ENCODE measurements at places on chromosomes 13 and 19.

DNA sequence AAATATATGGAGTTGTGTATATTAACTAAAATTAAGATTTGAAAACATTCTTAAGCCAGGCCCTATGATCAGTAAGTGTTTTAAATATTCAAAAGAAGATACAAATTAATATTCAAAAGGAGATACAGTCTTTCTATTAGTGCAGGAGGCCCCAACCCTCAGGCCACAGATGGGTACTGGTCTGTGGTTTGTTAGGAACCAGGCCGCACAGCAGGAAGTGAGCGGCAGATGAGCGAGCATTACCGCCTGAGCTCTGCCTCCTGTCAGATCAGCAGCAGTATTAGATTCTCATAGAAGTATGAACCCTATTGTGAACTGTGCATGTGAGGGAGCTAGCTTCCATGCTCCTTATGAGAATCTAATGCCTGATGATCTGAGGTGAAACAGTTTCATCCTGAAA lies 232.9 kb downstream of the FOXO1 start:
- DNase-seq = no peak

DNA sequence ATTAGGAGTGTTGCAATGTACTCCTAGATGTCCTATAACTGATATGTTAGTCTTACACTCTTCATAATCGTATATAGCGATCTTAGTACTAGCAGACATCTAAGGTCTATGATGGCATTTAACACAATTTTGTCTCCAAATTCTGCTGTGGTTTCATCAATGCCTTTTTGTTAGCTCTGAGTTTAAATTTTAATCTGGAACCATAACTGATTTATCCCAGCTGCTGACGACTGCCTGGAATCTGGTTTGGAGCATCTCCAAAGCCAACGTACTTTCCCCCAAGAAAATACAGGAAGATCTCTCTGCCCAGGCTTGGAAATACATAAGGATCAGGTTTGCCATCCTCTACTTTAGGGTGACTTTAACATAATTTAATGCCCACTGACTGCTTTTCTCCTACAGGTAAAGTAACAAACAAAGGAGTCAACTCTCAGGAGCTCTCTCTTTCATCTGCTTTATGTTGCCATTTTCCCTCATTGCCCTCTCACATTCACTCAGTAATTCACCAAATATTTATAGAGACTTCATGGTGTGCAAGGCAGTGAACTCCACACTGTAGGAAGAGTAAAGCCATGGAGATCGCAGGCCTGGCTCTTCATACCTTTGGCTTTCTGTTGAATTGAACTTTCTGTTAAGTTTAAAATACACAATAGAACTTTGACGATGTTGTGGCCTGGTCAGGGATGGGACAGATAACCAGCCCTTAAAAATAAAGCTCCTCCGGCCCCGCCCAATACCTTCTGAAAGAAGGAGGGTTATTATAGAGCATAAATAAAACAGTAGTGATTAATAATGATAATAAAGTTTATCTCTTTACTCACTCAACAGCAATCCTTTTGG lies 23.3 kb upstream of the SPART start:
- no peak for DNase-seq

DNA sequence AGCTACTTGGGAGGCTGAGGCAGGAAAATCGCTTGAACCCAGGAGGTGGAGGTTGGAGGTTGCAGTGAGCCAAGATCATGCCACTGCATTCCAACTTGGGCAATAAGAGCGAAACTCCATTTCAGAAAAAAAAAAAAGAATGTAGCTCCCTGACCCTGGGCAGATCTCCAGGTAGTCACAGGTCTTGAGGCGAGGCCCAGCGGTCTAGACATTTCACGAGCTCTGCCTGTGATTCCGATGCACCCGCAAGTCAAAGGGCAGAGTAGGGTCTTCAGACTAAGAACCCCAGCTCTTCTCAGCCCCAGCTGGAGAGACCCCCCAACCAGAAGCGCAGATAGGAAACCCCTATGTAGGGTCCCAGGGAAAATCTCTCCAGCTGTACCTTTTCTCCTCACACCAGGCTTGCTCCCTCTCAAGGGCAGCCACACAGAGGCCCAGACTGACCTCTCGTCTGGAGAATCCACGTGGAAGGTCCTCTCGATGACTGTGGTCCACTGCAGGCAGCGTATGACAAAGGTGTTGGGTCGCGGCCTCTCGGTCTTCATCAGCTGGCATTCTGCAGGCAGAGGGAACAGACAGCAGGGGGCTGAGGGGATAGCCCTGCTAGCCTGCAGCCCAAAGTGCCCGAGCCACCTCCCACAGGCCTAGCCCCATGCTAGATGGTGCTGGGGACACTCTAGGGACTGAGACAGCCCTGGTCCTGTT lies 28.4 kb upstream of the CCNP start:
- DNase-seq = no peak

GRCh38 chr19:37966662-37967231 lies 59.7 kb downstream of the SIPA1L3 start:
- no peak for DNase-seq

- DNase-seq = no peak
Observed at GRCh38 chr13:32247887-32248286, 67.3 kb downstream of the ZAR1L start.

GRCh38 chr19:42188665-42189064 lies 28.8 kb downstream of the DEDD2 start:
- DNase-seq = no peak

GRCh38 chr13:98761986-98762616 lies 9.6 kb upstream of the SLC15A1 start:
- no peak for DNase-seq

- DNase-seq = no peak
Observed at GRCh38 chr13:70107498-70108281, at the start of gene ATXN8OS. Gene ATXN8OS (plus strand): TSS chr13:70107826.

- peak; percentile 41 for DNase-seq
Observed at GRCh38 chr19:46296722-46297461, at the start of gene HIF3A. Gene HIF3A (plus strand): TSS chr19:46297042. CDS start chr19:46297077, 35 bp downstream.

DNA sequence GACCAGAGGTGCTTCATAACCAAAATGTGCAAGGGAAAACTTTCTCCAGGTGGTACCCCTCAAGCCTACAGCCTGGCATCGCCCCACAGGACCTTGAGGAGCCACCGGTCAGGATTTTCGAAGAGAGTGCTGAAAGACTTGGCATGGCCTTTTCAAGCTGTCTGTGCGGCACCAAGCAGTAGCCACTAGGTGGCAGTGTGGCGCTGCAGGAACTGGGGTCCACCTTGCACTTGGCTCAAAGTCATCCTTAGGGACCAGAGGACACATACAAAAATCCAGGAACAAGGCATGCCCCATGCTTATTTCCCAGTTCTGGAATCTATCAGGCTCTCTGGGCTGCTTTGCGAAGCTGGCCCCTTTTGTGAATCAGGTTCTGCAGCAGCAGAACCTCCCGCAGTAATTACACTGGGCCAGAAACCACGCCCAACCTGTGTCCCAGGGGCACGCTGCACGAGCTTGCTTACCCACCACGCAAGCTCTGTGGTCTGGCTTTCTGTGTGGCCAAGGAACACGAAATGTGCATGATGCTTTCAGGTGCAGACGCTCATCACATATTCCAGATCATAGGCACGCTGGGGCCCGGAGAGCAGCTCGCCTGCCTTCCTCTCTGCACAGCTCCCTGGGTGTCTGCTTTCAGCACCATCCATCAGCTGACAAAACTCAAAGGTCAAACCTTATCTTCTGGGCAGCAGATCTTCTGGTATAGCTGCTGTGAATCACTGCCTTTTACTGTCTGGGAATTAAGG lies 87.2 kb downstream of the SLC7A1 start:
- DNase-seq = peak; percentile 75

- no peak for DNase-seq
Observed at GRCh38 chr13:41361491-41361890, 50.4 kb downstream of the NAA16 start.

DNA sequence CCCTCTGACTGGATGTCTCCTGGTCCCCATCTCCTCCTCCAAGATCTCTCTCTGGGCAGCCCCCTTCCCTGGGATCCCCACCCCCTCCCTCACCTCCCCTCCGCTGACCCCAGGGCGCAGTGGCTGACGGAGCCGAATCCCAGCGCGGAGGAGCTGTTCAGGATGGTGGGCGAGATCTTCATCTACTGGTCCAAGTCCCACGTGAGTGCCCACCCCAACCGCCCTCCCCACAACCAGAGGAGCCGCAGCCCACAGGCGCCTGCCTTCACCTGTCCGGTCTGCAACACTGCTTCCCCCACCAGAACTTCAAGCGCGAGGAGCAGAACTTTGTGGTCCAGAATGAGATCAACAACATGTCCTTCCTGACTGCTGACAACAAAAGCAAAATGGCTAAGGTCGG lies 89.4 kb downstream of the RYR1 start:
- no peak for DNase-seq

DNA sequence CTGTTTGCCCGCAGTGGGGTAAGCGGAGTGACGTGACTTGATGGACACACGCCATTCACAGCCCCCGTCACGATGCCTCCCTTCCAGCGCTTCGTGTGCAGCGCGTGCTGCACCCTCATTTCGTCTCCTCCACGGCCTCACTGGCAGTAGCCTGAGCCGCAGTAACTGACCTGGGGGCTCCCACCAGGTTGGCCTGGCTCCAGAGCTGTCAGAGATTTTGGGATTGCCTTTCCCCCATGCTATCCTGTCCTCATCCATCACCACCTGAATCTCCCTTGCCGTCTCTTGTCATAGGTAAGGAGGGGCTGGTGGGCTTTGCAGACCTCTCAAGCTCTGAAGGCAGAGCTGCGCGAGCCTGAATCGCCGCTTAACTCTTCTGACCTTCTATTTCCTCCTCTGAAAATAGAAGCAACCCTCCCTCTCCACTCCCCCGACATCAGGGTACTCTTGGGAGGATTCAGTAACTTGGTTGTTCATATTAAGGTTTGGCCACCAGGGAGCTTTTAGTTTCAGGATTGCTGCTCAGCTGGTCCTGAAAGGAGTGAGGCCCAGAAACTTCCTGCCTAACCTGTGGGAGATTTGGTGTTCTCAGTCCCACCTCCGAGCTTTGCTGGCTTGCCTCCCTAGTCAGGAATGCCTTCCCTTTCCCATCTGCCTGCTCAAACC lies 27.9 kb downstream of the SIGLEC5 start:
- no peak for DNase-seq

DNA sequence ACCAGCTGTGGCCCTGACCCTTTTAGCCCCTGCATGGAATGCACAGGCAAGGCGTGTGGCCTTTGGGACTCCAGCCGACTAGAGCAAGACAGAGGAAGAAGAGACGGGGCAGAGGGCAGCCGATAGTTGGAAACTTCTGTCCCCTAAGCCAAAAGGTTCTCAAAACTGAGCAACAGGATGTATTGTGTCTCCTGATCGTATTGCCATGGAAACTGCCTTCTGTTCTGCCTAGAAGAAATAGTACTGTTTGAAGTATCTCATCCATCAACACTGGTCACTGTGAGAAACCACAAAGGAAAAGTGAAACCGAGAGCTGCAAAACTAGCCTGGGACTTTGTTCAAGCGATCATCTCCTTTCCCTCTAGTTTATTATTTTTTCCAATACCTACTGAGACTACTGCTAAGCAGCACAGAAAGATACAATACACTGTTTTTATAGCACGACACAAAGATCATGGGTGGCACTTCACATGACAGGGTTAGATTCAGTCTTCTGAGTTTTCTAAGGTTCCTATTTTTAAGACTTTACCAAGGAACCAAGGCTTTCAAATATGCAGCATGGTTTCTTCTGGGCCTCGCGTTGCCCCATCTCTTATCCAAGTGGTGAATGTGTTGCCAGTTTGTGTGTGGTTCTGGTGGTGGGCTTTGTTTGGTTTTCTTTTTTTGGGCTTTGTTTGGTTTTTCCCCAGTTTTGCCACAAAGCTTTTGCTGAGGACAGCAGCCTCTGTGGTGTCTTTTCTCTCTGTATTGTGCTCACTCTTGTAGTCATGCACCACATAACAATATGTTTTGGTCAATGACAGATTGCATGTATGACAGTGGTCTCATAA lies 49.3 kb upstream of the GPR183 start:
- no peak for DNase-seq

DNA sequence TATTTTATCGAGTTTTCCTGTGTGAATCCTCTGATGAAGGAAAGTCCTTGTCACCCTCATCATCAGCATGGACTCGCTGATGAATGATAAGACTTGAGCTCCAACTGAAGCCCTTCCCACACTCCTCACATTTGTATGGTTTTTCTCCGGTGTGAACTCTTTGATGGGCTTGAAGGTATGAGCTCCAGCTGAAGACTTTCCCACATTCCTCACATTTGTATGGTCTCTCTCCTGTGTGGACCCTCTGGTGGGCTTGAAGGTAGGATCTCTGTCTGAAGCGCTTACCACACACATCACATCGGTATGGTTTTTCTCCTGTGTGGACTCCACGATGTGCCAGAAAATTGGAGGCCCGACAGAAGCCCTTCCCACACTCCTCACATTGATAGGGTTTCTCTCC lies 21.7 kb downstream of the ZNF45 start:
- no peak for DNase-seq

DNA sequence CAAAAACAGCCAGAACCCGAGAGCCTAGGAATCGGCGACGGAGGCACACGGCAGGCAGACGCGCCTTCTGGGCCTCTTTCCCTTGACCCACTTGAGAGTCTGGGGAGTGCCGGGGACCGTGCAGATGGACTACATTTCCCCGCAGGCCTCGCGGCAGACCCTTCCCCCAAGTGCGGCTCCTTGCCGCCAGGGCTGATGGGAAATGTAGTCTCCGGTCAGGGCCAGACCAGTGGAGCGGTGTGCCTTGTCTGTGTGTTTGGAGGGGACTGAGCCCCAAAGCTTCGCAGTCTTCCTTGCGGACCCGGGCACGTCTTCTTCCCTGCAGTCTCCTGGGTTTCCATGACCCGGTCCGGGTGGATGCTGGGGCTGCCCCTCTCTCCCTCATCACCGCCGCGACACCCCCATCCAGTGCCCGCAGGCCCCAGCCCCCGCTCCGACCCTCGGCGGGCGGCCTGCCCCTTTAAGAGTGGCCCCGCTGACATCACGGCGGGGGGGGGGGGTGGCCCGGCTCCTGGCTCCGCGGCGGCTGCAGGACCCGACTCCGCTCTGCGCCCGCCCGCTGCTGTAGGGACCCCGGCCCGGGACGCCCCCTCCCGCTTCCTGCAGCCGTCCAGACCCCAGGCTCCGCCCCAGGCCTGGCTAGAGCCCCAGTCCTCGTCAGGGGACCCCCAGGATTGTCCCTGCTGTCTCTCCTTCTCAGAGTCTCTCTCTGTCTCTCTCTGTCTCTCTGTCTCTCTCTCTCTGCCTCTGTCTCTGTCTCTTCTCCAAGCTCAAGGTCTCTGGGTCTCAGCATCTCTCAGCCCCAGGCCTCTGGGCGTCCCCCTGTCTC lies 758 bp upstream of the CACNG7 start:
- DNase-seq = peak; percentile 86

- DNase-seq = no peak
Observed at GRCh38 chr19:3523361-3524077, 15.5 kb upstream of the TEKTIP1 start.

DNA sequence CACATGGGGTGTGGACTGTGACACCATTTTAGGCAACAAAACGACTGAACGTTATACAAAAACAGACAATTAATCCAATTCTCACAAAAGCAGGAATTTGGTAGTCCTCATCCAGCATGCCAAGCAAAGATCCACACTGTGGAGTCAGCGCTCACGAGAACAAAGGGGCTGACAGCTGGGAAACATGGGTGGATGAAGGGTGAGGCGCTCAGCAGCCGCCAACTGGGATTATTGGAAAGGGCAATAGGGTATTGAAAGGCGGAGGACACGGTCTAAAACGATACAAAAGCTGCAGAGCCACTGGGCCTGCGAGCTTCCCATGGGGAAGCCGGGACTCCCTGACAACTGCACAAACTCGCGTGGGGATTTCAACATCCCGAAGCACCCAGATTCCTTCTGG lies 4.7 kb upstream of the ZNF813 start:
- no peak for DNase-seq

GRCh38 chr19:21841081-21841480 lies 5.1 kb upstream of the ZNF43 start:
- DNase-seq = no peak

Data from hippocampal formation (tissue), 2 donors.